Neural crest cell (in vitro differentiated cells): ENCODE measurements at places on chromosomes 4 and X.

DNA sequence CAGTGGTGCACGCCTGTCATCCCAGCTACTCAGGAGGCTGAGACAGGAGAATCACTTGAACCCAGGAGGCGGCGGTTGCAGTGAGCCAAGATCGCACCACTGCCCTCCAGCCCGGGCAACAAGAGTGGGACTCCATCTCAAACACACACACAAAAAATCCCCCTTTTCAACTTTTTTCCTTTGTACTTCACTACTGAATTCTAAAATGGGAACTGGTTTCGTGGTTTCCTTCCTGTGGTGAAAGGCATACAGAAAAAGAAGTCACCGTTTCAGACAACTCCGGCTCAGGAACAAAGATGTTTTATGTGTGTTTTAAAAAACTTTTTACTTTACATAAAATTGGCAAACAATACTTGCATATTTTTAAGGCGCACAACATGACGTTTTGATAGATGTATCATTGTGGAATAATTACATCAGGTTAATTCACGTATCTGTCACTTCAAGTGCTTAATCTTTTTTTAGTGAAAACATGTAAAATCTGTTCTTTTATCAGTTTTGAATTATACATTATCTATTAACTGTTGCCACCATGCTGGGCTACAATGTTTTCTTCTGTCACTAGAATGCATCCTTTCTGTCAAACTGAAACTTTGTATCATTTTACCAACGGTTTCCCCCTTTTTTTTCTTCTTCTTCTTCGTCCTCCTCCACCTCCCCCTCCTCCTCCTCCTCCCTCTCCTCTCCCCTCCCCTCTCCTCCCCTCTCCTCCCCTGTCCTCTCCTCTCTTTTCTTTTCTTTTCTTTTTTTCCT, 186.0 kb downstream of the CRLF2 start:
- DNase-seq, result no peak

DNA sequence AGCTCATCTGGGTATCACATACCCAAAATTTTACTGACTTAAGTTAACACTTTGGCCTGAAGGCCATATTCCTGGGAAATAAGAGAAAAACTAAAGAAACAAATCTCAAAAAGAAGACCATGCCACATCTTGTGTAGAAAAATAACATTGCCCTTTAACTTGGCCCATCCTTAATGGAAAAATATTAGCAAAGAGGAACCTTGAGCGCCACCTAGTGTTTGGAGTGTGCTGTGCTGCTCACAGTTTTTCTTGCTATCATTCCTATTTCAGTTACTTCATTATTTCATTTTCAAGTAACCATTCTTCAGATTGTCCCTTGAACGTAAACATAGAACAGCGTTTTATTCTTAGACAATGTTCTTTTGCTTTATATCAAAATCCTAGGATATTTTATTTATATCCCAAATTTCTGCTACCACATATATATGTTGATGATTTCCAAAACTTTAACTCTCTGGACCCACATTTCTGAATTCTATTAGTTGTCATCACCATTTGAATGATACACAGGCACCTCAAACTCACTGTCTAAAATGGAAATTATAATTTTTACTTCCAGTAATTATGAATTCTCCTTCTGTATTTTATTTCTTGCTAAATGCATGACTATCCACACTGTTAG, 999.0 kb upstream of the ADGRL3 start:
- peak; percentile 74 for DNase-seq

- DNase-seq, result no peak
Observed at GRCh38 chrX:151752847-151753246, 18.3 kb downstream of the CNGA2 start.

DNA sequence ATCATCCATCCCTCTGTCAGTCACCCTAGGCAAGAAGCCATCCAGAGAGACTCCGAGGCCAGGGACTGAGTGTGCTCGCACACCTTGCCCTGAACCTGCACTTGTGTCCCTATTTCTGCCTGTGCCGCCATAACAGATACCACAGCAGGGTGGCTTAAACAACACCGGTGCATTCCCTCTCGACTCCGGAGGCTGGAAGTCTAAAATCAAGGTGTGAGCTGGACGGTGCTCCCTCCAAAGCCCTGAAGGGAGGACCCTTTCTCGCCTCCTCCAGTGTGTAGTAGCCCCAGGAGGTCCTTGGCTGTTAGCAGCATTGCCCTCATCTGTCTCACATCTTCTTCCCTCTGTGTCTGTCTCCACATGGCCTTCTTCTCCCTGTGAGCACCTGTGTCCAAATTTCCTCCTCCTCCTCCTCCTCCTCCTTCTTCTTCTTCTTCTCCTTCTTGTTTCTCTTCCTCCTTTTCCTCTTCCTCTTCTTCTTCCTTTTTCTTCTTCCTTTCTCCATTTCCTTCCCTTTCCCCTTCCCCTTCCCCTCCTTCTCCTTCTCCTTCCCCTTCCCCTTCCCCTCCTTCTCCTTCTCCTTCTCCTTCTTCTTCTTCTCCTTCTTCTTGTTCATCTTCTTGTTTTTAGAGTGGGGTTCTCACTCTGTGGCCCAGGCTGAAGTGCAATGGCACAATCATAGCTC, 98.1 kb upstream of the ENPP6 start:
- no peak for DNase-seq

DNA sequence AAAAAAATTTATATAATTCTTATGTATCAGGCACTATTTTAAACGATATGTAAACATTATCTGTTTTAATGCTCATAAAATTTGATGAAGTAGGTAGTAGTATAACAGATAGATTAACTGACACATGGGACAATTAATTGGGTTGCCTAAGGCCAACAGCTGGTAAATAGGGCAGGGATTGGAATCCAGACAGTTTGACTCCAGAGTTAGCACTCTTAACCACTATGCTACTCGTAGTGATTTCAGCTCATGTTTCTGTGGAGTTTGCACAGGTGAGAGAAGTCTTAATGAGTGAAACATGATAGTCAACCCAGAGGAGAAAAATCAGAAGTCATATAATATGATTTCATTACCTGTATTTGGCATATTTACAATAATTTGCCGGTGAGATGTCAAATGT, 126.0 kb upstream of the WDFY3 start:
- DNase-seq, result no peak

DNA sequence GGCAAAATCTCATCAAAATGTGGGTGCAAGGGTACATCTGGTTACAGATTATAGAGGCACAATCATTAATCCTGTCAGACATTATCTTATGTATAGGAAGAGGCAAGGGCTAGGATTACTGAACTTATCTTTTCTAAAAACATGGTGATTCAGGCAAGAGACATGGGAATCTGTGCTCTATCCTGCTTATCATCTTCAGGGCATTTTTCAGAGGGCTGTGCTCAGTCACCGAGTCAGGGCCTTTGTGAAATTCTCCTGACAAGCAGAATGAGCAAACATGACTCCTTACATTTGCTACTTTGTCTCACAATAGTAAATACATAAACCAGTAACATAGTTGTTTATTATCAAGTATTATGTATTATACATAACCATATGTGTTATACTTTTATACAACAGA, 84.2 kb upstream of the KCTD8 start:
- DNase-seq, result no peak

- DNase-seq, result no peak
Observed at GRCh38 chr4:107862658-107863057, 37.9 kb downstream of the SGMS2 start.

DNA sequence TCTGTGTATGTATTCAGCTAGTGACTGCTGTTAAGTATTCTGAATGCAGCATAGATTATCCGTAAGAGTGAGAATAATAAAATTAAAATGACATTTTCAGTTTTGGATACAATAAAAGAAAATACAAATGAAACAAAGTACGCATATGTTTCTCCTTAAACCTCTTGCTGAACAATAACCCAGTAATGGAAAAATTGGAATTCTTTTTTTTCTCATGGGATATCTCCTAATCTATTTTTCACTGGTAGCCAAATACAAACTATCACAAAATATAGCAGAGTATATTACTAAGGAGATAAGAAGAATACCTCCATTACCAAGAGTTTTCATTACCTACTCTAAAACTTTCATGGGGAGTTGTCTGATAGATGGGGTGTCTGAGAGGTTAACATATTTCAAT, 6.0 kb downstream of the RAB28 start:
- no peak for DNase-seq
